ENCODE measurements at places on chromosomes 5 and 9. TPM values are rescaled to one million over a fixed set of nuclear protein-coding genes. Genes with fewer than 3 reads are reported as not detected.

Gene LCN9
- polyA plus RNA-seq: not detected

DNA sequence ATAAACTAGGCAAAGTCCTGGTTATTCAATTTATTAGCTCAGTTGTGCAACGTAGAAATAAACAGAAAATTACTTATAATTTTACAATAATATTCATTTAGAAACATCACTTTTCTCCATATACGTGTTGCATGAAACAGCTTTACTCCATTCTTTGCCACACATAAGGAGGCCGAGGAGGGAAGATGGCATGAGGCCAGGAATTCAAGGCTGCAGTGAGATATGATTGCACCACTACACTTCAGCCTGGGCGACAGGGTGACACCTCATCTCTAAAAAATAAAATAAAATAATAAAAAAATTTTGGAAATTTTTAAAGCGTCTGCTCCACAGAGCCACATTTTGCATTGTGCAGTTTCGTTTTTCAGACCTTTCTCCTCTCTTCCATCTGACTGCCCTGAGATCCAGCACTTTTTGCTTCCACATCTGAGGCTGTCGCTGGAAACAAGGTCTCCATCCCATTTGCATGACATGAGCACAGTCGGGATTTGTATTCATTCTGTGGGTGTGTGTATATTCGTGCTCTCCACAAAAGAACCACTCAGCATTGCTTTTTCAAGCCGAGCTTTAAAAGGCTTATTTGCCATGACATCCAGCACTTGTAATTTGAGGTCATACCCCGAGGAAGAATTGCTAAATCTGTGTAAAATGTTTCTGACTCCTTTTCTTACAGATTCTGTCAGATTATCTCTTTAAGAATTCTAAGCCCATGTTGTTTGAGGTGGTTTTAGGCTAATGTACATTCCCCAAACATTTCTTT is 98.6 kb upstream of the MSX2 start:
- peaks cover 6% of the 10 kb centered on the region for H3K4me1 ChIP-seq
- H3K36me3 ChIP-seq: no peaks in the 10 kb centered on the region
- no peak overlapping the region for H3K4me3 ChIP-seq
- peak overlapping the region; percentile 69 for H3K27ac ChIP-seq
- H3K27me3 ChIP-seq: no peaks in the 10 kb centered on the region

DNA sequence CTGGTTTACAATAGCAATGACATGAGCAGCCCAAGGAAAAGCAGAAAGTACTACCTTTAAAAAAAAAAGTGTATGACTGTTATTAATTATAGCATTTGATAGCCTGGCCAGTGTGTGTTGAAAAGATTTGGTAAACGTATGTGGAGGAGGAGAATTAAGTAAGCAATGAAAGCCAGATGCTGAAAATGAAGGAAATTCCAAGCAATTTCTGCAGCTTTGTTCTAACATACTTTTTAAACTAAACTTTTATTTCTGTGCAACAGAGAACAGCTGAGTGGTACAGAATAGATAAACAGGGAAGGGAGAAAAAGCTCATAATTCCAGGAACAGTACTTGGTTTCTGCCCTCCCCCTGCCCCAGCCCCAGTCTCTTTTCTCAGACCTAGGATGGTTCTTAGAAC is 252.6 kb downstream of the ADAMTSL1 start:
- no peak overlapping the region for H3K4me3 ChIP-seq
- no peaks in the 10 kb centered on the region for H3K4me1 ChIP-seq
- peaks cover under 1% of the 10 kb centered on the region for H3K36me3 ChIP-seq
- DNase-seq: no peak

DNA sequence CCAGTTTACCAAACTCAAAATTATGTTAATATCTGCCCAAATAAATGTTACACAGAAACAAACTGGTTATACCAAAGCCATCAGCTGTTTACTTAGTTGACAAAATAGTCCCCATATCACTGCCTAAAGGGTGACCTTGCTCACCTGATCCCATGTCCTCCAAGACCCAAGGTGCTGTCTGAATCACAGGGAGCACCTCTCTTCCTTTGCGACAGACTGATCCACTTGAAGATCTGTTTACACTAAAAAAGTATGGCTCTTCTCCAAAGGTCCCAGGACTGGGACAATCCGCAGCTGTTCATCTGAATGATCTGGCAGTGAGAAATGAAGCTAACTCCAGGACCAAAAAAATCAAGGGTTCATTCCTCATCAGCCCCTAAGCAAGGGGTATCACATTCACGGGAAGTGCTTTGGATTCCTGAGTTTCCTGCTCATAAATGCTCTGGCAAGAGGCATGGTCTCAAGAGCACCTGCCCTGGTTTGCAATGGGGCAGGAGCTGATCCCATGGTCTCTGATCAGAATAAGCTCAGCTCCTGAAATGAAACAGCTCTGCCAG is 5.0 kb downstream of the PRUNE2 start:
- H3K27ac ChIP-seq: no peak overlapping the region
- DNase-seq: no peak
- H3K36me3 ChIP-seq: no peaks in the 10 kb centered on the region
- H3K4me1 ChIP-seq: peaks cover 6% of the 10 kb centered on the region
- H3K4me3 ChIP-seq: no peak overlapping the region

- no peak overlapping the region for H3K4me3 ChIP-seq
- peaks cover 12% of the 10 kb centered on the region for H3K4me1 ChIP-seq
- no peaks in the 10 kb centered on the region for H3K36me3 ChIP-seq
- no peak overlapping the region for H3K27ac ChIP-seq
Measured at GRCh38 chr9:134566936-134567335, 74.7 kb upstream of the COL5A1 start.

DNA sequence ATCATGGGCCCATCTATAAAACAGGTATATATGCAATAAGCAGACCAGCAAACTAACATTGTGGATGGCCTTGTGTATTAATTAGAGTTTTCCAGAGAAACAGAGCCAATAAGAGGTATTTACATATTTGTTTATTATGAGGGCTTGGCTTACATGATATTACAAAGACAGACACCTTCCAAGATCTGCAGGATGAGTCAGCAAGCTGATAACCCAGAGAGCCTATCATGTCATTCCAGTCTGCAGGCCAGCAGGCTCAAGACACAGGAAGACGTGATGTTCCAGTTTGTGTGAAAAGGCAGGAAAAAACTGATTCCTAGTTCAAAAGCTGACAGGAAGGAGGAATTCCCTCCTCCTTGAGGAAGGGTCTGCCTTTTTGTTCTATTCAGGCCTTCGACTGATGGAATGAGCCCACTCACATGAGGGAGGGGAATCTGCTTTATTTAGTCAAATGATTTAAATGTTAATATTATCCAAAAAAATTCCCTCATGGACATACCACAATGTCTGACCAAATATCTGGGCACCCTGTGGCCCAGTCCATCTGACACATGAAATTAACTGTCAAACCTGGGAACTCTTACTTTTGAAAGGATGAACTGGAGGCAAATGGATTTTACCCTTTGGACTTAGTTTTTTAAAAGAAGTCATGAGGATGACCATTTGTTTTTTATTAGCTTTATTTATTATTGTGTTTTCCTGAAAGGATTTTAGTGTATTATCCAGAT is 161.2 kb upstream of the CHD1 start:
- H3K27me3 ChIP-seq: no peaks in the 10 kb centered on the region
- H3K27ac ChIP-seq: no peak overlapping the region
- no peak for DNase-seq

DNA sequence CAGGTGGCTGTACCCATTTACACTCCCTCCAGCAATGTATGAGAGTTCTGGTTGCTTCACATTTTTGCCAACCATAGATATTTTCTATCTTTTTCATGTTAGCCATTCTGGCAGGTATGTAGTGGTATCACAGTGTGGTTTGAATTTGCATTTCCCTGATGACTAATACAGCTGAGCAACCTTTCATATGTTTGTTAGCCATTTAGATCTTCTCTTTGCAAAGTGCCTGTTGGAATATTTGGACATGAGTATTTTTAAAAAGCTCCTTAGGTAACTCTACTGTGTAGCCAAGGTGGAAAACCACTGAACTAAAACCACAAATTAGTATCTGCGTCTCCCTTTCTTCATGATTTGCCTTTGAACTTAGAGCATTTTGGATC is 31.9 kb downstream of the IRF1 start:
- H3K36me3 ChIP-seq: peaks cover 13% of the 10 kb centered on the region
- H3K4me1 ChIP-seq: peaks cover 9% of the 10 kb centered on the region
- no peak for DNase-seq
- H3K27me3 ChIP-seq: no peaks in the 10 kb centered on the region
- no peak overlapping the region for H3K27ac ChIP-seq
- no peak overlapping the region for H3K4me3 ChIP-seq

DNA sequence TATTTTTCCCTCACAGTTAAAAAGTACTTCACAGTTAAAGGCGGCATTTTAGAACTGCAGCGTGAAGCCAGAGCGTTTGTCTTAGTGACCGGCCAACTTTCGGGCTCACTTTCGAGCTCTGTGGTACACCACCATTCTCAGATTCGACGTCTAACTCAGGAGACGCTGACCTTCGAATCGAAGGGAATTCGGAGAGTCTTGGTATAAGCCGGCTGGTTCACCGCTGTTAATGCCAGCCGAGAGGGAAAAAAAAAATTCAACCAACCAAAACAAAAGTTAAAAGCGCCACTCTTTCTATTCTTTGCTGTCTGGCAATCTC is 544 bp upstream of the SNX24 start:
- DNase-seq: no peak
- H3K36me3 ChIP-seq: no peaks in the 10 kb centered on the region
- no peaks in the 10 kb centered on the region for H3K27me3 ChIP-seq

DNA sequence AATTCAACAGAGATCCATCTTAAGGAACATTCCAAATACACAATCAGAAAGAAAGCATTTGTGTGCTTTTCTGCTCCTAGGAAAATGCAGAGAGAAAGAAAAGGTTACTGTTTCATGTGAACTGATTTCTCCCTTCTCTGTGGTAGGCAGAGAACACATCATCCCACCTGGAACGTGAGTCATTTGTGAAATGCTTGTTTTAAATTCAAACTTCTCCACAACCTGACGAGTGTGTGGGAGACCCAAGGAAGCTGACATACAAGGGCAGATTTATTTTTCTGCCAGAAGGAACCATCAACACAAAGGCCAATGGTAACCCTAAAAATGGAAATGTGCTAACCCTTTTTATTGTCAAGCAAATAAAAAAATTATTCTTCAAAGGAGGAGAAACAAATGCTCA is 156.4 kb downstream of the EFNA5 start:
- no peak overlapping the region for H3K4me3 ChIP-seq
- no peak for DNase-seq
- H3K27ac ChIP-seq: no peak overlapping the region
- H3K27me3 ChIP-seq: no peaks in the 10 kb centered on the region
- no peaks in the 10 kb centered on the region for H3K36me3 ChIP-seq
